OCI-M1 (cell line): ENCODE measurements at places on chromosomes 1 and 21.
A peak's percentile ranks its signal among the peaks of the same experiment; 100 is the strongest.

DNA sequence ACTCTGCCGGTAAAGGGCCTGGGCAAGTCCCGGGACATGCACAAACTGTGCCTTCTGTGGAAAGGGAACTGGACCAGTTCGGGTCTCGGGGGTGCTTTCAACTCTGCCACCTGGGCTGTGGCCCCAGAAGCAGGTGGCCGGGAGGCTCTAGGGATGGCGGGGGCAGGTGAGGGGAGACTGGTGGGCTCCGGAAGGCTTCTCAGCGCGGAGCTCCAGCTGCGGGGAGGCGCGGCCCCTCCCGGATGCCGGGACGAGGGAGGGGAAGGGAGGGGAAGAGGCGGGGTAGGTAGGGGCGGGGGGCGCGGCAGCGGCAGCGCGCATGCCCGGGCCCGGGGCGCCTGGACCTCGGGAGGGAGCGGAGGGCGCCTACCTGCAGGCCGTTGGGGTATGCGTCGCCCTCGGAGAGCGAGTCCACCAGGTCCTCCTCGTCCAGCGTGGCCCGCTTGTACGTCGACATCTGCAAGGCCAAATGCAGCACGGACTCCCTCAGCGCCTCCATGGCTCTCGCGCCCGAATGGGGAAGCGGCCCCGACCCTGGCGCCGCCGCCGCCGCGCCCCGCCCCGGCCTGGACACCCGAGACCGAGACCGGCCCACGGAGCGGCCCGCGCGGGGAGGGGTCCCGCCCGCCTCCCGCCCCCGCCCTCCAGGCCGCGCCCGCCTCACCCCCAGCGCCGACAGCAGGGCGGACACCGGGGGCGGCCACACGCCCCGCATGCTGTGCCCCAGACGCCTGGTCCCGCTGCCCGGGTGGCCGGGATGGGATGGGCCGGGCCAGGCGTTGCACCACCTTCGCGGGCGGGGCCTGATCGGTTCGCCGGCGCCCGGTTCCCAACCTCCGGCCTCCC lies at the start of gene ECE1:
ECE1 (minus strand) TSS at position 764 of the 846 bp plus-strand sequence; CDS start at position 715, 49 bp downstream.
- DNase-seq, result no peak

- DNase-seq, result no peak
Measured at GRCh38 chr1:236010443-236010842, 54.4 kb downstream of the NID1 start.

DNA sequence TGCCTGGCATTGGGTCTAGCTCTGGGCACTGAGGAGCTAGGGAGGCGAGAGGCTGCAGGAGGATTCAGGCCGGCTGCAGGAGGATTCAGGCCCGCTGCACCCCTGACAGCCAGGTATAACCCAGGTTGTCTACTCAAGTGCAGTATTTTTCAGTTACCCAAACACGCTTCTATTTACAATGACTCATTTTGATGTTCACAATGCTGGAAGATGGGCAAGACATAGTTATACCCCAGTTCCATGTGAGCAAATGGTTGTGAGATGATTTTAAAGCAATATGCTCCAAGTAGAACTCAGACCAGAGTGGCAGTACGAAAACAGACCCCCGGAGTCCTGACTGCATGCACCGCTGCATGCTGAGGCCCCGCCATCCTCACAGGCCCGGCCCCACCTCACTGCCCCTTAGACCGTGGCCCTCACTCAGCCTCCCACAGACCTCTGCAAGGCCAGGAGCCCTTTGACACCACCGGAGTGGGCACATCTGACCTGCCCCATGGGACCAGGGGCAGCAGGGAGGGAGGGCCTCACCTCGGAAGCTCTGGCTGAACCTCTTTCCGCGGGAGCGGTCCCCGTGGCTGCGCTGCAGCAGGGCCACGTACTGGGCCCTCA lies 553 bp downstream of the LEFTY1 start:
- DNase-seq, result no peak

GRCh38 chr21:8993943-8994639 lies 1527.3 kb upstream of the TPTE start:
- no peak for DNase-seq

DNA sequence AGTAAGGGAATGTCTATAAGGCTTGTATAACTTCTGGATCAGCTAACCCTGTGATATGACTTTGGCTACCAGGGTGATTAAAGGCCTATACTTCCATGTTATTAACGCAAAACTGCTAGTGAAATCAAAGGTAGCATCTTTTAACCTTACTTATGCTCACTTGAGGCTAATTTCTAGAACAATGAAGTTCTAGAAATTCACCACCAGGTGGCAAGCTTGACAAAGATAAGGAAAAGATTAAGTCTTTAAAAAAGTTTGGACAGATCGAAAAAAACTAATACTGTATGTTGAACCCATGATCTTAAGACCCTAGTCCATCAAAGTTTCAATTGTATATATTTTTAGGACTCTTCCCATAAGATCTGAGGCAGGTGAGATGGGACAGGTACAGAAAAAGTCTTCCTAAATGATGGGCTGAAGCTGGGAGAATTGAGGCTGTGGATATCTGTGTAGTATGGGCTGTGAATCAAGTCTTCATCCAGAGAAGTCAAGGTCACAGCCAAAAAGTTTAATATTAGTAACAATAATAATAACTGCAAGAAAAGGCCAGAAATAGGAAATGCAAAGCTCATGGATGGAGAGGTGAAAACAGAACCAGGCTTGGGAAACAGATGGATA lies 18.8 kb downstream of the KYAT3 start:
- DNase-seq, result peak; percentile 70

- DNase-seq, result no peak
Measured at GRCh38 chr1:184497959-184498723, 111.3 kb downstream of the C1orf21 start.

- DNase-seq, result peak; percentile 38
Measured at GRCh38 chr1:13699936-13700520, at the start of gene PRDM2. TSS of gene PRDM2 (plus strand) at chr1:13700188. CDS start at chr1:13715606, 15,418 bp downstream.

DNA sequence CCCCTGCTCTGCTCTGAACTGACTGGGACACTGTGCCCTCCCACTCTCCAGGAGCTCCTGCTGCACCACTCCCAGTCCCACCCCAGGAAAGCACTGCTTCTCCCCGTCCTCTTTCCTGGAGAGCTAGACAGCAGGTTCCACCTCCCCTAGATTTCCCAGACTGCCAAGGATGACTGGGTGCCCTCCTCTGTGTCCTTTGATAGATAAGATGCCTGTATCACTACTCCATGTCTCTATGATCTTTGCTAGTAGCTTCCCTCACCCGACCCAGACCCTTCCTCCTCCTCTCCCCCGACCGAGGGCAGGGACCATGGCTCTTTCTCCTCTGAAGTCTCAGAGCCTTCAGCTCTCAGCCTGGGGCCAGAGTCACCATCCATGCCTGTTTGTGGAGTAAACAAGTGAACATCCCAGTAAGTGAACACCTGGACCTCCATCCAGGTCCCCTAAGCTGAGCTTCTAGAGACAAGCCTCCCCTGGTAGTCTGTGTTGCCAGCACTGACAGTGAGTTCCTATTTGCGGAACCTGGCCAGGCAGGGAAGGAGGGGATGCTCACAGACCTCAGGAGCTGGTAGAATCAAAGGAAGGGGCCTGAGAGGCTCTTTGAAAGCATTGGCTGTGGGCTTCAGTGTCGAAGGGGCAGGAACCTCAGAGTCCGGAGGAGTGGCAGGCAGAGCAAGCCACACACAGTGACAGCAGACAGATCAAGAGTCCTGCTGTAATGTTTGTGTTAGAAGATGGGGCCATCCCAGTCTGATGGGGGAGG lies 104.0 kb downstream of the PAX7 start:
- DNase-seq, result no peak

DNA sequence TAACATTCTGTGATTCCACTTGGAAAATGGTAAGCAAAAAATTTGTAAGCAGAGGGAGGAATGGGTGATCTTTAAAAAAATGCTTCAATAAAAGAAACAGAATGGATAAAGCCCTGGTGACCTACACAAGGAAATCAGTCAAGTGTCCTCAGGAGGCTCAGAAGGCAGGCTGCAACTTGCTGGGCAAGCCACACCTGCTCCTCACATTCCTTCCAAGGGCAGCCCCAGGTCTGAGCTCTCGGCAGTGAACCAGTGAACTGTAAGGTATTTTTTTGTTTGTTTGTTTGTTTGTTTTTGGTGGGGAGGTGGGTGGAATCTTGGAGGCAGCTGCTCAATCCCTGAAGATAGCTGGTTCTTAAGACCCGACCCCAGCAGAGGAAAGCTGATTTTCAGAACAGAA lies 4.4 kb downstream of the TACSTD2 start:
- no peak for DNase-seq

DNA sequence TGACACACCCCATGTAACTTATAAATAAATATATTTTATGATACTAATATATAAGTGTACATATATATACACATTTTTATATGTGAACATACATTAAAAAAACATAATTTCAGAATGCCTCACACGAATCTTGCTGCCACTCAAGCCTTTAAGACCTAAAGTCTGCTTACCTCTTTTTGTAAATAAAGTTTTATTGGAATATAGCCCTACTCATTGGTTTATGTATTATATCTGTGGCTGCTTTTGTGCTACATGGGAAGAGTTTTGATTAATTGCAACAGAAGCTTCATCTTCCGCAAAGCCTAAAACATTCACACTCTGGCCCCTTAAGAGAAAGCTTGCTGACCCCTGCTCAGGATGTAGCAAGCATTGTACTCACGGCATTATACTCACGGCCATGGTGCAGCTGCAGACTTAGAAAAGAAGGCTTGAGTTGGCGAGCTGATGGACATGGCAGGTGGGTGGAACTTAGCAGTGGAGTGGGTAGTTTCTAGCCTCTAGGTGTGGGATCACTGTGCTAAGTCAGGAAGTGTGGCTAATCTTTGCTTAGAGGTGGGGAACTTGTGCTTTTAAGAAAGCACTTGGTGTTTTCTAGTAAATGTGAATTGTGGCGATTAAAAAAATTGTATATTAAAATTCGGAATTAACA lies 80.8 kb downstream of the DYRK1A start:
- no peak for DNase-seq

GRCh38 chr1:211935448-211935970 lies 99.8 kb downstream of the INTS7 start:
- DNase-seq, result no peak

DNA sequence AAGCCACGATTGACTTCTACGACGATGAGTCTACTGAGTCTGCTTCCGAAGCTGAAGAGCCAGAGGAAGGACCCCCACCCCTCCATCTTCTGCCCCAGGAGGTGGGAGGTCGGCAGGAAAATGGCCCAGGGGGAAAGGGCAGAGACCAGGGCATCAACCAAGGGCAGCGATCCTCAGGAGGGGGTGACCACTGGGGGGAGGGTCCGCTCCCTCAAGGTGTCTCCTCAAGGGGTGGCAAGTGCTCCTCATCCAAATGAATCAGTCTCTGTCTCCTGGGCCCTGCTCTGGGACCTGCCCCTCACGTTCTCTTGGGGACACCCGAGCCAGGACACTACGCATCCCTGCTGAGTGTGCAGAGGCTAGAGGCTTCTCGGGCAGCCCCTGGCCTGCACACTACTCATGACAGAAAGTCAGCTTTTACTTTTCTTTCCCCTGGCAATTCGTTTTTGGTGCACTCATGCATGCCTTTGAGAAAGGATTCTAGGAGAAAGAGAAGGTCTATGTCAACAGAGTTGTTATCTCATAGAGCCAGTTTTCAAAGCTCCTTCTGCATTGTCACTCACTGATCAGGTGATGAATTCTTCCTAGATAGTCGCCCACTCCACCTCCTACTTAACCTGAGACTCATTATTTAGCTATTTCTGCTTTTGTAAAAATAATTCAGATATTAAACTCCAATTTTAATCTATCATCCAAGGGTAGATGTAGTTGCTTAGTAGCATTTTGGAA lies 11.6 kb downstream of the RIPPLY3 start:
- no peak for DNase-seq

- no peak for DNase-seq
Measured at GRCh38 chr1:237031480-237031879, 10.5 kb upstream of the RYR2 start.

DNA sequence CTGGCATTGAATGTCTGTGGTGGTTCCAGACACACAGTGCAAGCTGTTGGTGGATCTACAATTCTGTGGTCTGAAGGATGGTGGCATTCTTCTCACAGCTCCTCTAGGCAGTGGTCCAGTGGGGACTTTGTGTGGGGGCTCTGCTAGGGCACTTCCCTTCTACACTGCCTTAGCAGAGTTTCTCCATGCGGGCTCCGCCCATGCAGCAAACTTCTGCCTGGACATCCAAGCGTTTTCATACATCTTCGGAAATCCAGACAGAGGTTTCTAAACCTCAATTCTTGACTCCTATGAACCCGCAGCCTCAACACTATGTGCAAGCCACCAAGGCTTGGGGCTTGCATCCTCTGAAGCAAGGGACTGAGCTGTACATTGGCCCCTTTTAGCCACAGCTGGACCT lies 43.0 kb downstream of the RGS18 start:
- peak; percentile 15 for DNase-seq

DNA sequence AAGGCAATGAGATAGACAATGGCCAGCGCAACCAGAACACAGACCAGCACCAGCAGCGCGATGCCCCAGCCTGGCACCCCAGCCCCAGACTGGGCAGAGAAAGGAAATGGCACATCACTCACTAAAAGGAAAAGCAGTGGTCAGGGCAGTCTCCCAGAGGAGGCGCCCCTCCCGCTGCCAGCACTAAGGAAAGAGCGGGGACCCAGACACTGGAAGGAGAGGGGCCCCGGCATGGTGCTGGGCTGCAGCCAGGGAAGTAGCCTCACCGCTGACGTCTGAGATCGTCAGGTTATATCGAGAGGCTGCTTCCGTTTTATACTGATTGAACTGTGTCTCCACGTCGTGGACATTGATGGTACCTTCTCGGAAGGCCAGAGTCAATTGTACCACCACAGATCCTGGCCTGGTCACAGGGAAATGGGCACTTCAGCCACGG lies 13.8 kb downstream of the TRIM46 start:
- no peak for DNase-seq

- DNase-seq, result no peak
Measured at GRCh38 chr1:247385283-247385682, 30.7 kb upstream of the NLRP3 start.

DNA sequence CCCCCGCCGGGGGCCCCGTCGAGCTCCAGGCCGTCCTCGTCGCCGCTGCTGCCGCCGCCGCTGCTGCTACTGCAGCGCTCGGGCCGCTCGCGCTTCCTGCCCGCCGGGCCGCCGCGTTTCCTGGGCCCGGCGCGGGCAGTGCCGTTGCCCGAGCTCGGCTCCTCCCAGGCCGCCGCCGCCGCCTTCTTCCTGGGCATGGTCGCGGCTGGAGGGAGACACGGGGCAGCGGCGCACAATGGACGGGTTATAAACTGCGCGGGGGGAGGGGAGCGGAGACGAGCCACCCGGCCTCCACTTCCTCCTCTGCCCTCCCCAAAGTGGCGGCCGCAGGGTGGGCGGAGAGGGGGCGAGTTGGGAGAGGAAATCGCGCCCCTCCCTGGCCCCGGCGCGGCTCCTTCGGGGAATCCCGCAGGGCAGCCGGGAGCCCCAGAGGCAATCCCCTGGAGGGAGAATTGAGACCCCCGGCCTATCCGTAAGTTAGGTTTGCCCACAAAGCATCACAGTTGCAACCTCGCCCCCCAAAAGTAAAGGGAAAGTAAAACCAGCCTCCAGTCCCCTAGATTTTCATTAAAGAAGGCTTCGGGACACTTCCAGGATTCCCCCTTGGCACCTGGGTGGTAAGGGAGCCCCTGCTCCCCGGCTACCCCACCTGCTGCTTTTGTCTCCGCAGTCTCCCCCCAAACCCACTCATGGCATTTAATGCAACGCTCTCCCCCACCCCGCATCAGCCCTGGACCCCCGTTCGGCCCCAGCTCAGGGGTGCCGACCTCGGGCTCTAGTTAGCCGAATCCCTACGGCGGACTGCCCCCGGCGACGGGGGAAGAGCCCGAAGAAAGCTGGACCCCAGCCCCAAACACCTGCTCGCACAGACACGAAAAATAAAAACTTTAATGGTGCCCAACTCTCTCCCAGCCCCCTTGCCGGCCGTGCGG lies 893 bp downstream of the RCC2 start:
- peak; percentile 72 for DNase-seq
